Stimulated activated CD4-positive, alpha-beta T cell treated with anti-CD3 and anti-CD28 coated beads, Interleukin-4, amount 100 ng/mL, for 4 hours (primary cell): ENCODE measurements at places on chromosomes 6 and 20.

GRCh38 chr20:23658336-23658735 is 20.6 kb upstream of the CST3 start:
- DNase-seq, result no peak

DNA sequence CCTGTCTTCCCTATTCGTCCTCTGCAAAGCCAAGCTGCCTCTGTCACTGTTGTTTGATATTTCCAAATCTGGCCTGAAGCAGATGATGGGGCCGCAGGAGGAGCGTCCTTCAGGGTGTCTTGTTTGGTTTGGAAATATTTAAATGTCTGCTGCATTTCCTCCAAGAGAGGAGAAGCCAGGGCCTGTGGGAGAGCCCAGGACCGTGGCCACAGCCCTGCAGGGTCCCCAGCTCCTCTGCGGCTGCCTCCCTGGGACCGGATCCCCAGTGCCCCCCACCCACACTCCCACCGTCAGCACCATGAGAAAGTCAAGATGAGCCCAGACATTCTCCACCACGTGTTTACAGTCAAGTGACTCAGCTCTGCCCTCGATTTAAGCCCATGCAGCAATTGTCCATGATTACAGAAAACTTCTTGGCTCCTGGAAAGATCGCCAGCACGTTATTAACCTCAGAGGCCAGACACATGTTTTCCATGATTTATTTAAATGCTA is 18.2 kb downstream of the FOXF2 start:
- DNase-seq, result no peak

DNA sequence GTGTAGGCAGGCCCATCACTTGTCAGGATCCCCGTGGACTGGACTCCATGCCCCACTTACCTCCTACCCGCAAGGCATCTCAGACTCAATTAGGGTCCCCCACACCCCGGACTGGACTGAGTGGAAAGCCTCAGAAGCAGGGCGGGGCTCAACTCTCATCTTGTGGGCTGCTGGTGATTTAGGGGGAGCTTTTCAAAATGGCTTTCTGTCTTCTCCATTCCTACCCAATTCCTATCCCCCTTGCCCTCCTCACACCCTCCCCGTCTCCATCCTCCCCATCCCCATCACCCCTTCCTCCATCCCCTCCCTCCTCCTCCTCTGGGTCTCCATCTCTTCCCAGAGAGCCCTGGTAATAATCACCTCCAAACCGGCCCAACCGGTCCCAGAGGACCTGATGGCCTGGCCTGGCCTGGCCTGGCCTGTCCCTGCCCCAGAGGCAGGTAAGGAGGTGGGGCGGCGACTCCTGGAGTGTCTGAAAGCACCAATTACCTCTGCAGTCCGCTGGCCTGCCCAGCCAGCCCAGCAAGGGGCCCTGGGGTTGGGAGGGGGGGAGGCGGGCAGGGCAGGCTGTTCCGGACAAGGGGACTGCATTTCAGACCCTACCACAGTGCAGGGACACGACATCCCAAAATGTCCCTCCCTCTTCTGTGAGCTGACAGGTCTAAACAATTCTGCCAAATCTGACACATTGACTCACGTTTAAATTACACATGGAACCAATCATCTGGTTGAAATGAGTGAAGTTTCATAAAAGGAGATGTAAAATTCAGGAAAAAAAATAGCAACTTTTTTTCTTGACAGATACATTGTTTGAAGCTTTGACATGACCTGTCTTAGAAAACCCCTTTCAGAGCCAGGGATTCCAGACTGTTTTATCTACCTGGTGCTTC is 24.8 kb downstream of the MAFB start:
- DNase-seq, result no peak

DNA sequence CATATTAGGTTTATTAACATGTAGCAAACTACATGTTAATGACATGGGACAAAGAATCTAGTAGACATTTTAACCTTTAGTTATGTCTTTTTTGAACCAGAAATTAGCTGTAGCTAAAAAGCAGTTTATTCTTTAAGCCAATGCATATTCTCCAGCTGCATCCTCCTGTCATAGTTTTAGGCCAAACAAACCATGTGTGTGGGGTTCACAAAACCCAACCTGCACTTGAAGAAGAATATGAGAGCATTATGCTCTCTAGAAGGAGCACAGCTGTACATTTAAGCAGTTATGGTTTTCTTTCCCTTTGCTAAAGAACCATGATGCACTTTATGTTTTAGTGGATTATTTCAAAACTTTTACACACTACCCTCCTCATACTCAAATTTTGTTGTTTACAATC is 46.2 kb downstream of the AKIRIN2 start:
- no peak for DNase-seq

DNA sequence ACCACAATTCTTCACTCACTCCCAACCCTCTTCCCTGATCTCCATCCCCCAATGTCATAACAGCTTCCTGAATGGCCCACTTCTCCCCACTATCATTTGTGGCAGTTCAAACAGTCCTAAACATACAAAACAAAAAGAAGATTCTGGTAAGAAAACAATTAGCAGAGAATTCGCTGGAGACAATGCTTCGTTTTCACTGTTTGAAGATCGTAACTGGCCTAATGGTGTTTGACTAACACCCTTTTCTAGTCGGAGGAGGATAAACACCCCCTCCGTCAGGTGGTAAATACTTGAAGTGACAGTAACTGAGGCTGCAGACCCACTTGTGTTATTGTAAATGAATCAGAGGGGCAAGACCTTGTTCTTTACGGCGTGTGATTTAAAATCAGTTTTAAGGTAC is 3.8 kb downstream of the EYA2 start:
- DNase-seq, result no peak

GRCh38 chr20:10800288-10800687 is 126.5 kb upstream of the JAG1 start:
- DNase-seq, result no peak

DNA sequence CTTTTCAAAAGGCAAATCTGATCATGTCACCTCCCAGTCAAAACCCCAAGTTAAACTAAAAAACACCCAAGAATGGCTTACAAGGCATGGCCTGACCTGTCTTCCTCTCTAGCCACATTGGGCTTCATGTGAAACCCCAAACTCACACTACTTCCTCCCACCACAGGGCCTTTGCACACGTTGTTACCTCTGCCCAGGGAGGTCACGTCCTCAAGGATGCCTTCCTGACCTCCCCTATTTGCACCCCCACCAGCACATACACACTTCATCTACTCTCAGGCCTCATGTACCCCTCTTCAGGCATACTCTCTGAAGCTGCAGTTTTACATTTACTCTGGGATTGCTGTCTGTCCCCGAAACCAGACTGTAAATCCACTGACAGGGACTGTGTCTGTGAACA is 6.1 kb downstream of the EZR start:
- no peak for DNase-seq

DNA sequence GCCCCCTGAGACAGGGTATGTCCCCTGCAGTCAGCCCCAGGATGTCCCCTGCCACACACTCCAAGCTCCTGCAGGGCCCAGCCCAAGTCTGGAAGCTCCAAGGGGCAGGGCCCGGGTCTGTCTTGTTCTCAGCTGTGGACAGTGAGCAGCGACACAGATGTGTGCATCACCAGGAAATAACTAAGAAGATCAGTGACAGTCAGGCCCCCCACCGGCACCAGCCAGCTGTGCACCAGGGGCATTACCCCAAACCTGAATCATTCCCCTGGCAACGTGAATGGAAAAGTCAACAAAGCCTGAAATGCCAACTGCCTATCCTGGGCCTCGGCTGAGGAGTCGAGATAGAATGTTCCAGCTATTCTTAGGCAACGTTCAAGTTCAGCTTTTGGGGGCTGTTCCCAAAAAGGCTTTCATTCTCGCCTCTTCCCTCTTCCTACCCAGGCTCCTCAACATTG is 105.0 kb downstream of the PREX1 start:
- DNase-seq, result no peak

GRCh38 chr20:7691647-7692269 is 248.5 kb downstream of the HAO1 start:
- DNase-seq, result no peak

GRCh38 chr6:165098165-165098564 is 211.2 kb downstream of the C6orf118 start:
- DNase-seq, result no peak

DNA sequence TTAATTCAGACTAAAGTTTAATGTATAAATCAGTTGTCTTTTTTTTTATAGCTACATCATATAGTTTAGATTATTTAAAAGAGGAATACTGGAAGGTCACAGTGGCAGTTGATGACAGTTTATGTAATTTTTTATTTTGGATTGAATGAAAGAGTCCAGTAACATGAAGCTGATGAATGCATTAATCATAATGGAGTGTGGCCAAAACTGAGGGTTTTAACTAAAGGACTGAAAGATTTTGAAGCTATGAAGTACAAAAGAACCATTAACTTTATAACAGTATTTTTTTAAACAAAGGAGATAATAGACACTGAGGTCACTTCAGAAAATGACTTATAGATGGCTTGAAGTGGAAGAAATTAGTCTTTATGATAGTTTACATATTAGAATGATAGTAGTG is 41.3 kb downstream of the TRMT11 start:
- no peak for DNase-seq

- no peak for DNase-seq
Observed at GRCh38 chr6:135521431-135521830, 23.9 kb upstream of the AHI1 start.

DNA sequence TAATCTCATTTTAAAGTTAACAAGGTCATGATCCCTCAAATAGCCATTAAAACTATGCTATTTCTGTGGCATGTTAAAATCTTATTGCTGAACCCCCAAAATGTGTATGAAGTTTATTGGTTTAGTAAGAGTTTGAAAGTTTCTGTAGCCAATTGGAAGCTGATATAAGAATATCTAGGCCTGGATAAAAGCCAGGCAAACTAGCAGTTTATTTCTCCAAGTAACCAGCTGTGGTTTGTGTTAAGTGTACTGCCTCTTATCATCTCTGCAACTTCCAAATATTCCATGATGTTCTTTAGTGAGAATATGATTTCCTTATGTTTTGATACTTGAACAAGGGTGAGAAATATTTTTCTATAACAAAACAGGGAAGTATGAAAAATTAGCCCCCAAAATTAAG is 76.7 kb downstream of the PRSS35 start:
- no peak for DNase-seq

- no peak for DNase-seq
Observed at GRCh38 chr20:15706719-15707118, 866.5 kb downstream of the KIF16B start.

DNA sequence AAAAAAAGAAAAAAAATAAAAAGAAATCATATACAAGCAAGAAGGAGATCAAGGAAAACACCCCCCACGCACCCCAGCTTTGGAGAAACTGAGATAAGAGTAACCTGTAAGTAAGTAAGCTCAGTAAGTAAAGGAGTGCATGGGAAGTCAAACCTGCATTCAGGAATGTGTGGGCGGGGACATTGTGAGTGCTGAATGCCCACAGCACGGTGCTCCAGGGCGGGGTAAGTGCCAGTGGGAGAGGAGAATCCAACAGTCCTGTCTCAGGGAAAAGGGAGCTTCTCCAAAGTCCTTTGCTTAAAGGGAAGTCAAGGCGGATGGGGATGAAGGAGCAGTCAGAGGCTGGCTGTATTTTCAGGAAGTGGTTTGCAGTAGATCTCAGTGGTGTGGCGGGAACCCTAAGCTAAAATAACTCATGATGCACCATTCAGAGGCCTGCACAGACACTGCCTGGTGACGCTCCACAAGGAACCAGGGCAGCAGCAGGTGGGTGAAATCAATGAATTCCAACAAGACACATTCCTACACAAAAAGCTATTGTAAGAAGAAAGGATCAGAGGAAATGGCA is 368.0 kb downstream of the QKI start:
- no peak for DNase-seq

GRCh38 chr6:28651161-28651560 is 125.5 kb downstream of the GPX5 start:
- DNase-seq, result no peak

DNA sequence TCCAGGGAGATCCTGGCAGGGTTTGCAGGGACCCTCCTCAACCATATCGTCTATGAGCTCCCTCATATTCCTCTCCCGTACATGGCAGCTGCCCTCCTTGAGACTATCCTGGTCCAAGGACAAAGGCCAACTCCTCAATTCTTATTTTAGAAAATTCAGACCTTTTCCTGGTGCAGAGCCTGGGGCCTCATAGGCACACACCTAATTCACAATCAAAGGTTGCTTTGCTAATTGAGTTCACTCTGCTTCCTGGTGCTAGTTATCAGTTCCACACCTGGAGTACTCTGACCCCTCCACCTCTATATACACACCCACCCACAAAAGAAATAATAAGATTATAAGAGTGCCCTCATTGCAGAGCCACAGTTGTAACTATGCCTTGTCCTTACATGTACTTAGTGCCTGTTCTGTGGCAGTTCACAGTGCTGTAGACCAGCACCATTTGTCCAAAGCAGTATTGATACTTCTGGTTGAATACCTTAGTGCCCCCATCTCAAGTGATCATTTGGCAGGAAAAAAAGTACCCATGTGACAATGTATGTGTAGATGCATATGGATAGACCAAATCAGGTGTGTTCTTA is 38.7 kb downstream of the GSS start:
- DNase-seq, result no peak

- DNase-seq, result no peak
Observed at GRCh38 chr6:79040083-79040482, 38.0 kb downstream of the PHIP start.

DNA sequence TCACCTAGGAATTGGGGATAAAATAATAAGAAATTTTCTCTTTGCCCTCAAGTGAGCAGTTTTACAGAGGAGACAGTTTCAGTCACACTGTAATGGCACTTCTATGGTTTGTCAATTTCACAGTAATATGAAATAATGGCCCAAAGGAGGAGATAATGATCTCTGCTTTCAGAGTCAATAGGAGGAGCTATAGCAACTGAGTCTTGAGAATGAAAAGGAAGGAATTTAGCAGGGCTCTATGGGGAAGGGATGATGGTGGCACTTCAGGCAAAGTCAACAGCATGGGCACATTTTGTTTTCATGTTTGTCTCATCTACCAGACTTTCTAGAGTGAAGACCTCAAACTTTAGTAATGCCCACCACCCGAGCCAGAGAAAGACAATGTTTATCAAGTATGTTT is 138.3 kb upstream of the HMGN3 start:
- DNase-seq, result no peak

- no peak for DNase-seq
Observed at GRCh38 chr6:24535210-24535609, 40.4 kb downstream of the ALDH5A1 start.

DNA sequence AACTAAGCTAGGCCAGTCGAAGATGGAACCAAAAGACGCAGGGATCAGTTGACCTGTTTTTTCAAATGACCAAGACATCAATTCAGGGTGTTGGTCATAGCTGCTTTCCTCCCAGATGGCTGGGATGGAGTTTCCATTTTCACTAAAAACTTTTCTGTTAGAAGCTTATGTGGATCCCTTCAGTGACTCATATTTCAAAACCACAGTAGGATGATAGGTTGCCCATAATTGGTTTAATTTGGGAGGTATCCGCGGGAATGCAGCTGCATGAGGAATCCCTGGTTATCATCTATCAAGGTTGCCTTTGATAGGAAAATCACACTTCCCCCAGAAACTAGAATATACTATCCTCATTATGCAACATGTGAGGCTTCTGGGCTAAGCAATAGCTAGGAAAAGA is 150.9 kb upstream of the MLIP start:
- no peak for DNase-seq

GRCh38 chr20:34085544-34086040 is 26.5 kb downstream of the EIF2S2 start:
- no peak for DNase-seq
